ENCODE measurements at places on chromosomes 2 and 18.
A peak's percentile ranks its signal among the peaks of the same experiment; 100 is the strongest.

GRCh38 chr2:127621981-127622431, 23.9 kb upstream of the GPR17 start:
- no peak for DNase-seq

- no peak for DNase-seq
Measured at GRCh38 chr2:85852937-85853498, 35.8 kb downstream of the ST3GAL5 start.

DNA sequence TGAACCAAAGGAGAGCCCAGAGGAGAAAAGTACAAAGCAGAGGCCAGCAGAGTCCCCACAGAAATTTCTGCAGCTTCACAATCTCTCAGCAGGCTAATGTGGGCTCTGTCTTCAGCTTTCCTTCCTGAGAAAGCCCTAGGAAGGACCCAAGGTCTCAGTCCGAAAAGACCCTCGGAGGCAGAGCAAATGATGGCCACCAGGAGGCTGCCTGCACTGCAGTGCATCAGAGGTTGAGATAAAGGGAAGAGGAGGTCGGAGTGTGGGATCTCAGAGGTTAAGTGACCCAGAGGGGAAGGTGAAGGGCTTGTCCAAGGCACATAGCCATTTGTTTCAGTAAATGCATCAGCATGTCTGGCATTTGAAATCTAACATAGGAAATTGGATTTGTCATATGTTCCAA, 299.1 kb upstream of the SLC14A2 start:
- no peak for DNase-seq

DNA sequence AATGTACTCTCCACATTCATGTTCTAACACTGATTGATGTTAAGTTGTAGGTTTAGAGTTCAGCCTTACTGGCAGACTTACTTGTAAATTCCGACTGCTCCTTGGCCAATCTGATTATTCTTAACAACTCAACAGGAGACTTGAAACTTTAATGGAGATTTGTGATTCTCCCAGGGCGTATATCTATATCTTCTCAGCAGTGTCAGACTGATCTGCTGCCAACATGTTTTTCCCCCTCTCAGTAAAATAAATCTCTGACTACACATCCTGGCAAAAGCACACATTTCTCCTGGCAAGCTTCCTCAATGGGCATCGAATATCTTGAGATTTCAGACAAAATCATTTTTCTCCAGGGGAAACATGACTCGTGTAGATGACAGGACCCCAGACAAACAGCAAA, 1041.2 kb downstream of the DPP10 start:
- DNase-seq, result no peak

GRCh38 chr2:174693344-174693743, 70.9 kb downstream of the CHRNA1 start:
- no peak for DNase-seq

DNA sequence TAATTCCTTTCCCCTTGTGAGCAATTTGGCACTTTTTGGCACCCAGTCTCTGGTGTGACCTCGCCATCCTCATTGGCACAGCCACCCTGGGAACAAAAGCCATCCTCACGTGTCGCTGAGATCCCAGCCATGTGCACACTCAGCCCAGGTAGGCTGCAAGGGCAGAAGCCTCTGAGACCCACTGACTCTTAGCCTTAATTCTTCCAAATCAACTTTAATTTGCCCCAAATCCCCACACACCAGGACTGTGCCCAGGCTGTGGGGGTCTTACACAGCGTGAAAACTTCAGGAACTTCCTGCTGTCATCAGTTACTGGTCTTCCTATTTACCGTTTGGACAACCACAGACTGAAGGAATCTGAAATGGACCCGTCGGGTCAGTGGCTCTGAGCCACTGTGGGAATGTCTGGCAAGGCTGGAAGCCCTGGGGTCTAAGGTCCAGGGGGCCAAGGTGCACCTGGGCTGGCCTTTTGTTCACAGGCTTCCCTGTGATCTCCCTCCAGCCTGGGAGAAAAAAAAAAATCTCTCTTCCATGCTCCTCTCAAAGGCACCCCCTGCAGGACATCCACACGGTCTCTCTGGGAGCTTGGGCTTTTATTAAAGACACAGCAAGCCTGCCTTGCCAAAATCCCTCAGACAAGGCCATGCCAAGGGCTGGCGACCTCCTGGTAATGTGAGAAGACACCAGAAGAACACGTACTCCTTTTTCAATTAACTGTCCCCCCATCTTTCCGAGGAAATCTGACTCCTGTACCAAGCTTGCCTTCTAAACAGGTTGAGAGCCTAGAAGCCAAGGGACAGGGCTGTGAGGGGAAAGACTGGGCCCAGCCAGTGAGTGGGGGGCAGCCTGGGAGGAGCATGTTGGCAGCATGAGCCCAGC, 42.1 kb upstream of the LAPTM4A start:
- DNase-seq, result peak; percentile 39

DNA sequence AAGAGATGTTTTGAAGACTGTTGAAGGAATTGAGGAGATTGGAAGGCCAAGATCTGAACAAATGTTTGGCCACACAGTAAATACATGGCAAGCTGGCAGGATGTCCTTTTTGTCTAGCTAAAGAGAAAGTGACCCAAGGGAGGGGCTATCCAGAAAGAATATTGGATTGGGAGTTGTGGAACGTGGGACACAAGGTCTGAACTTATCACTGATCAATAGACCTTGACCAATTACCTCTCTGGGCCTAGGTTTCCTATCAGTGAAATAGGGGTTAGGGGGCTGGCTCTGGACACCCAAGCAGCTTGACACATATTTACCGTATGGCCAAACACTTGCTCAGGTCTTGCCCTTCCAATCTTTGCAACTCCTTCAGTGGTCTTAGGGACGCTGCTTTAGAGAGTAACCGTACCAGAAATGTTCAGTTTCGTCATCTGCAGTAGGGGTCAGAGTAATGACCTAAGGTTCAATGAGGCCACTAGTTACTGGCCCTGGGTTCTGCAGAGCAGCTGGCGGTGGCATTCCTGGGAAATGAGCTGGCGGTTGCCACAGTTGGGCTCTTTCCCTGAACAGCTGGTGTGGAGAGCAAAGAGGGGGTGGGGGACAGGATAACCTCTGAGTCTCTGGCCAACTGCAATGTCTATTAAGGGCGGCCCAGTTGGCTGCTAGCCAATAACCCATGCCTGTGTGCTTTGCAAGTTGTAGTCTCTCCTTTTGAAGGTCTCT, 70.1 kb upstream of the STPG4 start:
- DNase-seq, result peak; percentile 41

- DNase-seq, result no peak
Measured at GRCh38 chr2:218713922-218714321, 3.3 kb downstream of the TTLL4 start.

DNA sequence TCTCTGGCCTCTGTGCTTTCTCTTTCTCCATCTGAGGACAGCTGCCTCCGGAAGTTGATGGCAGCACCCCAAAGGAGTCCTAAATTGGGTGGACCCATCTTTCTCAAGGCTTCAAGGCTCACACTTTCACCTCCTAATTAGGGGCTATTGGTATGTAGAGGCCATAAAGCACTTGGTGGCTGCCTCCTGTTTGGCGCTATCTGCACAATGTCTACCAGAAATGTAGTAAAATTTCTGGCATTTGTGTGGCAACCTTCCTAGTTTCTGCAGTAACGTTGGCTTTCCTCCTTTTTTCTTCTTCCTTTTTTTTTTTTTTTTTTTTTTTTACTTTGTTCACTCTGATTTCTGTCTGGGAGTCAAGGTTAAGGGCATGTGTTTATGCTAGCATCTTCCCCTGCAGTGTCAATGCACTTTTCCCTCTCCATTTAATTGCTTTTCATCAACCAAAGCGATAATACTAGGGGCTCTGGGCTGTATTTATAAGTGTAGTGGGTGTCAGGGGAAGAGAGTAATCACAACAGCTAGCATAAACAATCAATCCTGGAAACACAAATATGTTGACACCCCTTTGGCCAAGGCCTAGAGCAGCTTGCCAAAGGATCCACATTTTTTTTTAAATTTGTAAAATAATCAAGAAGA, 86.0 kb downstream of the TACR1 start:
- no peak for DNase-seq

GRCh38 chr18:55925772-55926171, 337.8 kb upstream of the TCF4 start:
- DNase-seq, result no peak

GRCh38 chr18:49690312-49690711, 123.0 kb downstream of the ACAA2 start:
- peak; percentile 79 for DNase-seq

DNA sequence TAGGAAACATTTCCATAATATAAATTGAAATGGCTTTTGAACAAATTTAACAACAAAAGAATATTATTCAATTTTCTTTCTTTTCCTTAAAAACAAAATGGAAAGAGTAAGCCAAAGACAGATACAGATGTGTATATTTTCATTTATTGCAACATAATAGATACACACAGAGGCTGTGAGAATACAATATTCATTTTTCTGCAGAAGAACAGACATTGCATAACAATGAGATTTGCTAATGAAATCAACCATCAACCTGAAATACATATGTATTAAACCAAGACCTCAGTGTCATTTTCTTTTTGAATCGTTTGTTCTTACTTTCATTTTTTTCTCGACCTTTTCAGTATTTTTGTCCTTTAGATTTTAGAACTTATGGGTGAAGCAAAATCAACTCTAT, 95.1 kb downstream of the BAZ2B start:
- no peak for DNase-seq

DNA sequence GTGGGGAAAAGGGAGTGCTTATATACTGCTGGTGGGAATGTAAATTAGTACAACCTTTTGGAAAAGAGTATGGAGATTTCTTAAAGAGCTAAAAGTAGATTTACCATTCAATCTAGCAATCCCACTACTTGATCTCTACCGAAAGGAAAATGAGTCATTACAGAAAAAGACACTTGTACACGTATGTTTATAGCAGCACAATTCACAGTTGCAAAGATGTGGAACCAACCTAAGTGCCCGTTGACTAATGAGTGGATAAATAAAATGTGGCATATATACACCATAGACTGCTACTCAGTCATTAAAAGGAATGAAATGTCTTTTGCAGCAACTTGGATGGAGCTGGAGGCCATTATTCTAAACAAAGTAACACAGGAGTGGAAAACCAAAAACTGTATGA, 29.5 kb downstream of the FLACC1 start:
- no peak for DNase-seq

DNA sequence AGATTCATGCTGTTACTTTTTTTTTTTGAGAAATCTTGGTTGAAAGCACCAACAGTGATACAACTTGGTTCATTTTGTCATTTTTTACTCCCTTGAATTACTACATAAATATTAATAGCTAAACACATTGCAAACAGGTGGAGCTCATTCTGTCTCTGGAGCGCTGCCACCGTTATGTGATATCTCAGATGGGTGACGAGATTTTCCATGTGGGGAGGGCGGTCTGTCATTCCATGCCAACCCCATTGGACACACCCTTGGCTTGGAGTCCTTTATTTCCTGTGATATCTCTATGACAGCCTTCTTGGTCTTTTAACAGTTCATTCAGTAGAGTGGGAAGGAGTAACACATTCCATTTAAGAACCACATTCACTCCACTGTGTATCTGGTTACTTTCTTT, 794.8 kb downstream of the SATB2 start:
- DNase-seq, result no peak

DNA sequence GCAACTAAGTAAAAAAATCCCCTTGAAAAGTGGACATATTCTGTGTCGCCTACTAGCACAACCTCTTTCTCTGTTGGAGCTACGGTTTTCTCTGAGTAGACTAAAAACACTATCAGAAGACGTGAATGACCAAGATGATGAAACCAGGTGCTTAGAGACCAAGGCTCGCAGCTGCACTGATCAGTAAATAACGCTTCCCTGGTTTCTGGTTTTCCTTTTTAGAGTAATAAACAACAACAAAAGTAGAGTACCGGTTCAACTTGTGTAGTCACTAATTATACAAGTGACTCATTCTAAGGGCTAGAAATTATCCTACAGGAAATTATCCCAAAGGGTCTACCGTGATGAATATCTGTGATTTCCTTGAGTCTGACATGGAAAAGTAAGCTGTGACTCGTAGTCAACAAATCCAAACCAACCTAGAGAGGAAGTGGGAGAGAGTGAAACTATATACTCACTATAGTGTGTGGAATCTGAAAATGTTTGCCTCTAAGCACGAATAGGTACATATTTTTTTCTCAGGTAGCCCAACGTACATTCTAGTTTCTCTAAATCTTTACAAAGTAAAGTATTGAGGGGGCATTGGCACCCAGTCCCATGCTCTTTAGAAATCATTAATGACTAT, 17.8 kb downstream of the RASGRP3 start:
- DNase-seq, result no peak

DNA sequence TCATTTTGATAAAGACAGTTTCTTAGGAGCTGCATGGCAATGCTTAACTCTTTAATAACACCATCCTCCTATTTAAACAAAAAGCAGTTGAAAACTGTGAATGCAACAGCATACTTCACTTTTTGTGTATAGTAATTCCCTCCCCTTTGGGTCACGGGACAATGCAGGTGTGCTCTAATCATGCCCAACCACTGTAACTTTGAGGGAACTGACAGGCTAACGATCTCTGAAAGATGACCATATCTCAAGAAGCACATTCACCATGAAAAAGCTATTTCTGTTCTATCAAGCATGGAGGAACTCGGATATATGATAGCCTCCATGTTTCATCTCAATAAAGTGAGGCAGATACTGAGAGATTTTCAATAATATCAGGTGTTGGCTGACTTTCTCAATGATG, 81.1 kb upstream of the CD226 start:
- DNase-seq, result no peak

DNA sequence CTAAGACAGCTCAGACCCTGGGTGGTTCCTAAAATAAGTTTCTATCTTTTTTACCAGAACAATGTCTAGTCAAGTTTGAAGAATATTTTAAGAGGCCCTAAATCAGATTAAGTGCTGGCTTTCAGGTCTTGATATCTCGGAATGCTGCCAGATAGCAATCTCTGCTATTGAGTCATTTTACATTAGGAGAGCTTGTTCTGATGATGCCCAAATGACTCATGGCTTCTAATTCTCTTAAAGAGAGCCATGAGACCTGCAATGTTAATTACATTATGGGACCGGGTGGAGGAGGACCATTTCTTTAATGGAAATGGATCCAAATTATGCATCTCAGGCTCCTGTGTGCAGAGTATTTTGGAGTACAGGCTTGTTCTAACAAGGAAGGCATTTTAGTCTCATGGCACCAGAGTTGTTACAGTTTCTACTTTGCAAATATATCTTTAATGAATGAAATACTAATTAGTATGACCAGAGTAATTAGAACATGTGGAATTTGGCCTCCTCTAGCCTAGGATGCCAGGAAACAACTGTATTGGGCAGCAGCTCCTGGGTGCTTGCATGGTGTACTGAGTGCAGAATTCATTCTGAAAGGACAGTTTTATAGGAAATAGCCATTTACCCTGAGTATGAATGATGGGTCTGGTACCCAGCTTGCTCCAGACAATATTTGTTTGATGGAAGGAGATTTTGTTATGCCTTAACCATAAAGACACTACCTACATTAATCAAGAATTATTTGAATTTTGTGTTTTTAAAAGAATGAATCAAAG, 94.0 kb upstream of the SULT1C3 start:
- peak; percentile 2 for DNase-seq

- no peak for DNase-seq
Measured at GRCh38 chr2:74922592-74923227, 35.7 kb upstream of the POLE4 start.

GRCh38 chr2:85887566-85888019, 1.2 kb downstream of the ST3GAL5 start:
- DNase-seq, result no peak
